ENCODE measurements at places on chromosomes 1 and 21.

DNA sequence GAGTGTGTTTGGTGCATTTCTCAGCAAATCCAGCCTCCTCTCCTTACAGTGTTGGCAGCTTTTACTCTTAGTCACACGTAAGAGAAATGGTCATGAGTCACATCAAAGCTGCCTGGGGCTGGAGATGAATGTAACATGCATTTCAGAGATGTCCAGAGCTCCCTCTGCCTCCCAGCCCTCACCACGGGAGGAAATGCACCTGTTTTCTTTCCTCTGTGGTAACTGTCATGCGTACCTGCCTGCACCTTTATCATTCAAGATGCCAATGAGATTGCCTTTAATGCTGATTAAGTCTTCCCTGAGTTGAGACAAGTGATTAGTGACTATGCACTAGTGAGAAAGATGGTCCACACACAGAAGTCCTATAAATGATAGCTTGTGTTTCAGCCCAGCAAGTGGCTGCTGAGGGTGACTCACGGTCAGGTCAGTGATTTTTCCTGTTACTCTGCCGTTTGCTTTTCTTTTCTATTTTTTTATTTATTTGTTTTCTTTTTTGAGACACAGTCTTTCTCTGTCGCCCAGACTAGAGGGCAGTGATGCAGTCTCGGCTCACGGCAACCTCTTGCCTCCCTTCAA lies 277.3 kb upstream of the FMN2 start:
- peak; percentile 43 for DNase-seq

- DNase-seq = no peak
These were observed 17.4 kb downstream of the ACTRT2 start for GRCh38 chr1:3038571-3039181.

DNA sequence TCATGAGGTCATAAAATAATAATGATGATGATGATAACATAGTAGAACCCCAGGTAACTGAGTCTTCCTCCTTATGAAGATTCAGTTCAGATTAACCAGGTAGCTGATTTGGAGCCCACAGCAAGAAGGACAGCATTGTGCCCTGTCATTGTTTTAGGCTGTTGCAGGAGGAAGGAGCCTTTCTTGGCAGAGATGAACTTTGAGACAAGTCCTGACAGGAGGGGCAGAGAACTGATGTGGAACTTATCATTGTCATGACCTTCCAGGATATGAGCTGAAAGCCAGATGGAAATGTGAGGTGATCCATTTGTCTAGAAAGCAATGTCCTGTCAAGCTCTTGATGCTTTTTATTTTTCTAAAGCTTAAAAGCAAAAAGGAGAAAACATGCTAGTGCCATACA lies 132.6 kb upstream of the COA6 start:
- DNase-seq = no peak

GRCh38 chr1:109654519-109654918 lies 1.4 kb upstream of the GSTM4 start:
- no peak for DNase-seq

DNA sequence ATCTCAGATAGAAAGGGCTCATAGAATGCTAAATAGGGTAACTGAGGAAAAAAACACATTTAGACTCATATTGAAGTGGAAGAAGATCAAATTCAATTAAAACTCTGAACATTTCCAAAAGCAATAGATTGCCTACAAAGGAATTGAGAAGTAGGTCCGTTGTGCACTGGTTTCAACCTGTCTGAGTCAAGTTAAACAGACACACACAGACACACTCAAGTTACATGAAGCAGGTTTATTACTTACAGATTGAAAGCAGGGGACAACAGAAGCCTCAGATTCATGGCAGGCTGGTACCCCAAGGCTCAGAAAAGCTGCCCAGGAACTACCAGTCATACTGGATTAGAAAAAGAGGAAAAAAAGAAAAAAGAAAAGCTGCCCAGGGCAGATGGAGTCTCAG lies 20.7 kb upstream of the S100A2 start:
- DNase-seq = no peak

GRCh38 chr21:20822666-20823065 lies 175.5 kb upstream of the NCAM2 start:
- peak; percentile 40 for DNase-seq

GRCh38 chr1:239896569-239896968 lies 195.1 kb upstream of the FMN2 start:
- no peak for DNase-seq

DNA sequence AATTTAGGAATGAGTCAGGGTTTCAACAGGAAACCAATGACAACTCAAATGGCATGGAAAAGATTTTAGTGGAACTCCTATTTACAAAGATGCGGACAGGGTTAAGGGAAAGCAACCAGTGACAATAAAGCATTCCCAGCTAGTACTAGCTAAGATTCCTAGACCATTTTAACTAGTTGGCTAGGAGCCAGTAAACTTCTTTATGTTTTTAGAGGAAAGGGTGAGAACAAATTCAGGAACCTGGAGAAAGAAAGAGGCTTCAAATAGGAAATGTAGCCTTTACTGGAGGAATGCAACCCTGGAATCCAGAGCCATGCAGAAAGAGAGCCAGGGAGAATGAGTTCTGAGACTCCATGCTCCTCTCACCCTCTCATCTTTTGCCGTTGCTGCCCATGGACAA lies 416.6 kb downstream of the KCTD3 start:
- DNase-seq = no peak

GRCh38 chr1:29504196-29504595 lies 267.9 kb downstream of the PTPRU start:
- DNase-seq = no peak

DNA sequence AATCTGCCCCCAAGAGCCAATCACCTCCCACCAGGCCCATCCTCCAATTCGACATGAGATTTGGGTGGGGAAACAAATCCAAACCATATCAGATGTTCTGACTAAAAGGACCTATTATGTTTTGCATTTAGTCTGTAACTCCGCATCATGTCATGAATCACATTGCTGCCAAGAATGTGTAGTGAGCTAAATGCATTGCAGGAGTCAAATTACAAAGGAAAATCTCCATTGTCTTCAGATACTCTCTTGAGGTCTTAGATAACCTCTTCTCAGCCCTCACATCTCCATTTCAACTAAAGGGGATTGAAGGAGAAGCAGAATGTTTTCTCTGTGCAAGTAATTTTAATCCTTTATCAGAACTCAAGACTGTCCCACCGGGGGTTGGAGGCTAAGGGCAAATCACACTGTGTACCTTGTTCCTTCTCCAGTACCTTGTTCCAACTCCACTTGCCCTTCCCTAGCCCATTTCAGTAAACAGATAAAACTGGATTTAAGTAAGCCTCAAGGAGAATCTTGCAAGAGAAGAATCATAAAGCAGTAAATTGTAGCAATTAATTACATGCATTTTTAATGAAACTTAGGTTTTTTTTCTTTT lies 34.1 kb downstream of the EXTL2 start:
- DNase-seq = no peak

DNA sequence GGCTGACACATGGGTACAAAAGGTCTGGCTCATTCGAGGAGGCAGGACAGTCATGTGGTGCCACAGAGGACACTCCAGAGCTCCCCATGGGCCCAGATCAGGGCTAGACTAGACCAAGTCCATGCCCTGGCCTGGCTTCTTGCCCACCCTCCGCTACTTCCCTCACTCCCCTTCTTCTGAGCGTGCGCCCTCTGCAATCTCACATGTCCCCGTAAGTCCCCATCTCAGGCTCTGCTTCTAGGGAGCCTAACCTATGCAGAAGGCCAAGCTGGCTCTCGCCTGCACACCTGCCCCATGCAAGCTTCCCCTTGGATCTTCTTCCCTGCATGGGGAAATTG lies 553.6 kb downstream of the PTPRU start:
- DNase-seq = no peak

DNA sequence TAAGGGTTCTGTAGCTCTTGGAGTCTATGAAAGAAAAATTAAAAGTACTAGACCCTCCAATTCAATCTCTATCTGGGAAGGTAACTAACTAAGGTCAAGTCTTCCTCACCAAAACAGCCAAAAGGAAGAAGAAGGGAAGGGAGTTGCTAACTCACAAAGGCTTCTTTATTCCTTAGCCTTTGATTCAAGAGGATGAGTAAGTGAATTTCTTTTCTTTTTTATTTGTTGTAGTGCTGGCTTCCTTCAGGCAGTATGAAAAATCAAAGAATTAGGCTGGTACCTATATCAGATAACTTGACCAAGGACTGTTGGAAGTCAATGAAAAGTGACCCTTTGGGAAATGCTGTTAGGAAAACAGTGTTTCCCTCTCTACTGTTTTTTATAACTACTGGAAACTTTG lies 144.4 kb upstream of the NRIP1 start:
- no peak for DNase-seq

GRCh38 chr1:18241891-18242290 lies 134.3 kb downstream of the IGSF21 start:
- DNase-seq = no peak

- DNase-seq = no peak
These were observed 574.7 kb downstream of the USP25 start for GRCh38 chr21:16304174-16305095.

- DNase-seq = no peak
These were observed 9.9 kb upstream of the F3 start for GRCh38 chr1:94551449-94551848.

GRCh38 chr1:22075718-22076117 lies 23.2 kb downstream of the CDC42 start:
- DNase-seq = no peak

- DNase-seq = no peak
These were observed 741 bp downstream of the DUSP10 start for GRCh38 chr1:221740993-221741702.

GRCh38 chr1:151920149-151920548 lies 10.8 kb upstream of the THEM4 start:
- DNase-seq = no peak

DNA sequence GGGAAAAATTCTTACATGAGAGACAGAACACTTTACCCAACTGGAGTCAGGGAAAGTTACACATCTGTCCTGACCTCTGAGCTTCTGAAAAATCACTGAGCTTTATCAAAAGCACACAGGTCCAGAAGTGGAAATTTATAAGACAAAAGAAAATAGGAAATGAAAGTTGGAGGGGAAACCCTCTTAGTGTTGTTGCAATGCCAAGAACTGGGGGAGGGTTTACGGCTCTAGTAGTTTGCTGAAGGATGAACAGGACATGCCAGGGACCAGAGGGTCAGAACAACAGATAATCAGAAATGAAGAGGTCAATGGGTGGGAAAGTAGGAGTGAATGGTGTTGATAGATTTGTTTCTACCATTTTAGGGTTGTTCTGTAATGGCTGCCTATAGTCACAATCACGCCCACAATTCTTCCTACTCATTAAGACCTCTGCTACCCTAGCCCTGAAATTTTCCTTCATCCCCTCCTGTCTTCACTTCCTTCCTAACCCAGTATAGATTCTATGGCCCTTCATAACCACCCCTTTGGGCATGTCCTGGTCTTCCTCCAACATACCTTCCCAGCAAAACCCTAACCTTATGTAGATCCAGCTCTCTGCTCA lies 30.3 kb upstream of the FMOD start:
- no peak for DNase-seq

- no peak for DNase-seq
These were observed 16.9 kb downstream of the REG4 start for GRCh38 chr1:119794230-119794875.

GRCh38 chr1:17208546-17208945 lies 3.6 kb downstream of the PADI1 start:
- DNase-seq = no peak

GRCh38 chr1:119603695-119604094 lies 44.4 kb downstream of the ZNF697 start:
- DNase-seq = no peak

GRCh38 chr1:67464746-67465145 lies 34.5 kb upstream of the SERBP1 start:
- DNase-seq = no peak

DNA sequence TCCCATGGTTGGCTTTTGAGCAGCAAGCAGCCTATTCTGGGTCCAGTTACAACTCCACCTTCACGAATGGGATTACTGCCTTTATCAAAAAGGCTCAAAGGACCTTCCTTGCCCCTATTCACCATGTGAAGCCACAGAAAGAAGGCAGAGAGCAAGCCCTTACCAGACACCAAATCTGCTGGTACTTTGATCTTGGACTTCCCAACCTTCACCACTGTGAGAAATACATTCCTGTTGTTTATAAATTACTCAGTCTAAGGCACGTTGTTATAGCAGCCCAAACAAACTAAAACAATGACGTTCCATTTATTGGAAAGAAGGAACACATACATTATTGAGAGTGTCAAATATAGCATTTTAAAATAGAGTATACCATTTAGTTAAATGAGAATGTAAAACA lies 1557.9 kb downstream of the PLA2G4A start:
- DNase-seq = no peak

GRCh38 chr1:25695090-25695770 lies 78.6 kb downstream of the MAN1C1 start:
- no peak for DNase-seq

DNA sequence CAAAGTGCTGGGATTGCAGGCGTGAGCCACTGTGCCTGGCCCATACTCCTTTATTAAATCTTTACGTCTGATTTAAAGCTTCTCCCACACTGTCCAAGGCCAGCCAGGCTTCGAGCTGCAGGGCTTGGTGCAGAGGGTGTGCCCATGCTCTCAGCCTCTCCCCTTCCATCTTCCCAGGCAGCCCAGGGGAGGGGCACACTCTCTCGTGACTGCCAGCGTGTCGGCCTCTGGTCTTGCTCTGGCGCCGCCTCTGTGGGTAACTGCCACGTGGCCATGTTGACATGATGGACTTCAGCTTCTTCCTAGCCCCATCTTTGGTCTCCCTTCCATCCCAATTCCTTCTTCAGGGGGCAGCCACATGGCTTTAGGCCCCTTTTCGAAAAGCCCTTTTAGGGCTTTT lies 4.7 kb downstream of the GPR137B start:
- DNase-seq = no peak

- DNase-seq = no peak
These were observed 291.3 kb downstream of the NTNG1 start for GRCh38 chr1:107432108-107432507.

DNA sequence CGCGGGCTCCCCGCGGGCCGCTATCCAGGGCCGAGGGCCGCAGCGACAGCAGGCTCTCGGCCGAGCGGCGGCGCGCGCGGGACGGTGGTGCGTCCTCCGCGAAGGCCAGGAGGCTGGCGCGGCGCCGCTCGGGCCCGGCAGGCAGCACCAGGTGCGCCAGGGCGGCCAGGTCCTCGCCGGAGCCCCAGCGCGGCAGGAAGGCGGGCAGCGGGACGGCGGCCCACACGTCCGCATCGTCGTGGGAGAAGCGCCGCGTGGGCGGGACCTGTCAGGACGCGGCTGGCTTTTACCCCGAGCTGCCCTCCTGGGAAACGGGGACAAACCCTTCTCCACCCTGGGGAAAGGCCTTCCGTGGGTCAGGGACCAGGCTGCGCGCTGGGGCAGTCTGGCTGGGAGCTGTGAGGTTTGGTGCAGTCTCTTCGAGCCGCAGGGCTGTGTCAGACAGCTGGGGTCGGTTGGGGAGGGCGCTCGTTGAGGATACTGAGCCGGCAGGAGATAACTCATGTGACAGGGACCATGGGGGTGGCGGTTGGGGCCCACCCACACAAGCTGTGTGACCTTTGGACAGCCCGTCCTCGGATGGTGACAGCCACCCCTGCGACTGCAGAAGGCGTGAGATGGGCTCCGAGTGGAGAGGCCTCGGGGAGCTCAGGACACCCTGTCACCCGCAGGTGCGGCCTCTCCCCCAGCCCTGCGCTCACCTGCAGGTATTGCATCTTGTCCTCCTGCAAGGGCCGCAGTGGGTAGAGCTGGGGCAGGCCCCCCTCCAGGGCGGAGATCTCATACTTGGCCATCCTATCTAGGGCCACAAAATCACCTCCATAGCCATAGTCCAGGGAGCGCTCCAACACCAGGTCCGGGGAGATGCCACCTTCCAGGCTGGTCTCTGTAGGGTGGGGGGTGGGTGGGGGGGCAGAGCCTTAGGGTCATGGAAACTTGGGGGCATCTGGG lies 6.0 kb downstream of the HES3 start:
- DNase-seq = no peak
